ENCODE measurements at places on chromosomes 7 and 10. TPM values are rescaled to one million over a fixed set of nuclear protein-coding genes. Genes with fewer than 3 reads are reported as not detected.

Gene POU6F2
- total RNA-seq, result 0.20 TPM

Gene AOC1
- total RNA-seq, result not detected

Gene HEPACAM2
- not detected for total RNA-seq

Gene TMEM213
- total RNA-seq, result not detected

Gene CEP41
- 27.1 TPM for total RNA-seq

Gene P4HA1
- total RNA-seq, result 47.3 TPM

Gene PNLIPRP2
- not detected for total RNA-seq

Gene TBXAS1
- 3.0 TPM for total RNA-seq

Gene KNDC1
- 0.36 TPM for total RNA-seq

Gene HILPDA
- 27.8 TPM for total RNA-seq

Gene PALS2
- 20.4 TPM for total RNA-seq

Gene LBX1
- total RNA-seq, result not detected

- no peak for DNase-seq
Observed at GRCh38 chr7:118855290-118855689, 630.8 kb downstream of the ANKRD7 start.

- DNase-seq, result no peak
Observed at GRCh38 chr7:80264769-80265495, 130.3 kb downstream of the GNAI1 start.

DNA sequence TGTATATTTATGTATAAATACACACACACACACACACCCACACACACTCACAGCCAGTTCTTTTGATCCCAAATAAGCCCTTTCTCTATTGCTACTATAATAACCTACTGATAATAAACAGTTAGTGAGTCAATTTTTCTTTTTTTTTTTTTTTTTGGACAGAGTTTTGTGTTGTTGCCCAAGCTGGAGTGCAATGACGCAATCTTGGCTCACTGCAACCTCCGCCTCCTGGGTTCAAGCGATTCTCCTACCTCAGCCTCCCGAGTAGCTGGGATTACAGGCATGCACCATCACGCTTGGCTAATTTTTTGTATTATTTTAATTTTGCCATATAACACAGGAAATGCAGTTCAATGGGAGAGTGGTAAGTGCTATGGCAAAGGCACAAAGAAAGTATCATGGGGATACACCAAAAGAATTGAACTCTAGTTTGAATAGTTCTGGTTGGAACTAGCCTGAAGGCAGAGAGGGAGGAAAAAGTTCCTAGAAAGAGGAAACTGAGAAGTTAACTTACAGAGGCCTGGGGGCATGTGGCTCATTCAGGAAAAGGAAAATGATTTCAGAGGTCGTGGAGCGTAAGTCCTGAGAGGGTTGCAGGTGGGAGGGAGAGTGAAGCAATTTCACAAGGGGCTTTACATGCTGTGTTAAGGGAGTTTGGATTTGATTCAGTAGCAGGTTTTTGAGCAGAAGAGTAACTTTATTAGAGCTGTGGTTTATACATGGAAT is 44.4 kb upstream of the JCAD start:
- DNase-seq, result no peak

GRCh38 chr10:69220041-69220451 is at the start of gene HKDC1:
Gene HKDC1, plus strand, starts transcription at chr10:69220332. Its CDS starts 104 bp downstream, at chr10:69220436.
- no peak for DNase-seq

- no peak for DNase-seq
Observed at GRCh38 chr7:129832701-129833227, 120.0 kb downstream of the UBE2H start.

DNA sequence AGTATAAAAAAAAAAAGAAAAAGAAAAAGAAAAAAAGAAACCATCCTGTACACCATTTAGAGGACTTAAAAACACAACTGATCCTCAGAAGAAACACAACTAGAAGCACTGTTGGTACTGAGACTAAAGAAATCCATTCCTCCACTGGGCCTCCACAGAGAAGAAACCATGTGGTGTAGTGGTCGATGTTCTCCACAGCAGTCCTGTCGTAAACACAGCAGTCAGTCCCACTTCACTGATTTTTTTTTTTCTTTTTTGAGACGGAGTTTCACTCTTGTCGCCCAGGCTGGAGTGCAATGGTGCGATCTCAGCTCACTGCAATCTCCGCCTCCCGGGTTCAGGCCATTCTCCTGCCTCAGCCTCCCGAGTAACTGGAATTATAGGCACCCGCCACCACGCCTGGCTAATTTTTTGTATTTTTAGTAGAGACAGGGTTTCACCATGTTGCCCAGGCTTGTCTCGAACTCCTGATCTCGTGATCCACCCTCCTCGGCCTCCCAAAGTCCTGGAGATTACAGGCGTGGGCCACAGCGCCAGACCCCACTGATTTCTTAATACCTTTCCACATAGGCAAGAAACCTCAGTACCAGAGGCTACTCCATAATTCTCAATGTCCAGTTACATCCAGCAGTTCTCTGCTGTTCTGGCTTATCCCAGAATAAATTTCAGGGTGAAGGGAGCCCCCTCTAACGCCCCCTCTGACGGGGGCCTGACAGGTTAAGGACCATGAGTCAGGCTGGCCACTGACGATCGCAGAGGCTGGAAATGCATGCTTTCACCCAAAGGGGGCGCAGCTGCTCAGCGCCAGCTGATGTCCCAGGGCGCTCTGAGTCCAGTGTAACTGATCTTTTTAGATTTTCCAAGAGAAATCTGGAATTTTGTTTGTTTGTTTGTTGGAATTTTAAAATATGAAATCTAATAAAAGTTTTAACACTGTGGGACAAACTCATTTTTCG is 24.8 kb upstream of the FFAR4 start:
- DNase-seq, result no peak

DNA sequence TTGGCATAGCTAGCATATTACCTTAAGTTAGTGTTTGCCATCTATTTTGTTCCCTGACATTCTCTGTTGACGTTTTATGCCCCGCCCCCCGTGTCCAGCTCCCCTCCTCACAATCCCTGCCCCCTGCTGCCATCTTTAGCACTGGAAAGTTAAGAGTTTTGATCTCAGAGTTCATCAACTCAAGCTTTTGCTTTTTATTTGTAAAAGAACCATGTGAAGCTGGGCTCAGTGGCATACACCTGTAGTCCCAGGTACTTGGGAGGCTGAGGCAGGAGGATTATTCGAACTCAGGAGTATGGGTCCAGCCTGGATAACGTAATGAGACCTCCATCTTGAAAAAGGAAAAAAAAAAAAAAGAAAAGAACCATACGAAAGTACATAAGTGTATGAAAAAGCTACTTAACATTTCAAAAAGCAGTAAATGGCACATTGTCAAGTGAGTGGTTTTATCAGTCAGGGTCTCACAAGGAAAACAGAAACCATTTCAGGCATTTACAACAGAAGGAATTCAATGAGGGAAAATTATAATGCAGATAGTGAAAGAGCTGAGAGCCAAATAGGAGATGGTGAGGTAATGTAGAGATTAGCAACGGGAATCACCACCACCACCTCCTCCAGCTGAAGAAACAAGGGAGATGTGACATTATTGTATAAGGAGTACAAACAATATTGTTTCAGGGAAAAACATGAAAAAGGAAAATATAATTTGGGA is 64.9 kb downstream of the MCU start:
- DNase-seq, result no peak

DNA sequence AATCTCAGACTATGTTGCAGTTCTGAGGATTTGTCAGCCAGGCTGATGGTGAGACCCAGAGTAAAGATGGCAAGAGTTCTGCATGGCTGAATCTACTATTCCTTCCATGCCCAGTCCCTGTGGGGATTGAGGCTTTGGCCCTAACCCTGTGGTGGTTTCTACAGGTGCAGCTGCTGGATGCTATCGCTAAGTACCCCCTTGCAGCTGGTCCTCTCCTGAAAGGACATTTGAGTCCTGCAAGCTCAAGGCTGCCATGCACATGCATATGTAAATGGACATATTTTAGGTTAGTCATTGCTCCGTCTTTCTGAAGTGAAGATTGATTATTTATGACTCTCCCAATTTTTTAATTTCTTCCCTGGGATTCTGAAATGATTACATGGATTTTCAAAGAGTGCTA is 1122.2 kb upstream of the CELF2 start:
- no peak for DNase-seq

DNA sequence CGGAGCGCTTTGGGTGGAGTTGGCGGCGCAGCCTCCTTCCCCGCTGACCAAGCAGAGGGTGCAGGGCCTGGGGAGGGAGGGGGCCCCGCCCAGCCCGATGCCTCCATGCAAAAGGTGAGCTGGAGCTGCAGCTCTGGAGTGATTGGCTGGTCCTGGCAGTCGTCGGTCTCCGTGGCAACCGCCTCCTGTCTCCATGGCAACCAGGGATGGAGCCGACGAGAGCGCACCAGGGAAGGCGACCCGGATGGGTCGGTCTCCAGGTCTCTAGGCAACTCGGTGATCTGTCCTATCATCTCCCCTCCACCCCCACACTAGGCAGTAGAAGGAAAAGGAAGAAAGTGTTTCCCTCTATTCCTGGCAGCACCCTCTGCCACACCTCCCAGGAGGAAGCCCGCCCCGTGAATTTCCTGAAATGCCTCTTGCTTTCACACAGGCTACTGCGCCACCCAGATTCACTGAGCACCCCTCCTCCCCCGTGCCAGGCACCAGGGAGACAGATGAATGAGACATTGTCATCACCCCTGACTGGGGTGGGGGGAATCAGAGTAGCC is 647 bp upstream of the NACAD start:
- DNase-seq, result peak; percentile 70

GRCh38 chr7:43904533-43905208 is 1.7 kb downstream of the URGCP start:
- DNase-seq, result no peak

- no peak for DNase-seq
Observed at GRCh38 chr7:157846271-157846670, 509.5 kb downstream of the DNAJB6 start.

GRCh38 chr7:75937958-75938786 is 23.2 kb downstream of the POR start:
- DNase-seq, result no peak

GRCh38 chr10:102935505-102935904 is 17.4 kb downstream of the CNNM2 start:
- no peak for DNase-seq

- no peak for DNase-seq
Observed at GRCh38 chr7:133165001-133165400, 83.1 kb upstream of the CHCHD3 start.

DNA sequence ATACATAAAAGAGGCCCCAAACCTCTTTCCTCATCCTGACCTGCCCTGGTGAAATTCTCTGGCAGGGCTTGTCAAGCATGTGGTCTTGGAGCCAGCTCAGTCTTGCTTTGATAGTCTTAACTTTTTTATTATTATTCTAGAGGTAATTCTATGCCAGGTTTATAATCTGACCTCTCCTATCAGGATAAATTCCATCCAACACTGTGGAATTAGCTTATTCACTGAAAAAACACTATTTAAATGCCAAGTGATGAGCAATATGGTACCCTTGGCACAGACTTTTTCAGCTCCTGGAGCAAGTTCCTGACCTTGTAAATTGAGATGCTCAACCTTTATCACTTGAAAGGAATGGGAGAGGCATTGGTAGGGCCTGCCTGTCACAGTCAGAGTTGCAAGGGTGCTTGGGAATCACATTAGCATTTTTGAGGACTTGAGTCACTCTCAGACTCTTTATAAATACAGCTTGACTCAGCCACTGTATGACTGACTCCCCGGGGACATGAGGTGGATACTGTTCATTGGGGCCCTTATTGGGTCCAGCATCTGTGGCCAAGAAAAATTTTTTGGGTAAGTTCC is at the start of gene CPA4:
Gene CPA4 (plus strand): TSS at position 480 of the 576 bp plus-strand sequence. CDS start 20 bp downstream, at position 500.
- DNase-seq, result no peak

GRCh38 chr10:90859321-90859751 is 1.5 kb upstream of the HTR7 start:
- DNase-seq, result no peak

- no peak for DNase-seq
Observed at GRCh38 chr10:28432210-28432676, 100.7 kb upstream of the WAC start.

- no peak for DNase-seq
Observed at GRCh38 chr10:34139559-34139958, 675.5 kb downstream of the PARD3 start.

DNA sequence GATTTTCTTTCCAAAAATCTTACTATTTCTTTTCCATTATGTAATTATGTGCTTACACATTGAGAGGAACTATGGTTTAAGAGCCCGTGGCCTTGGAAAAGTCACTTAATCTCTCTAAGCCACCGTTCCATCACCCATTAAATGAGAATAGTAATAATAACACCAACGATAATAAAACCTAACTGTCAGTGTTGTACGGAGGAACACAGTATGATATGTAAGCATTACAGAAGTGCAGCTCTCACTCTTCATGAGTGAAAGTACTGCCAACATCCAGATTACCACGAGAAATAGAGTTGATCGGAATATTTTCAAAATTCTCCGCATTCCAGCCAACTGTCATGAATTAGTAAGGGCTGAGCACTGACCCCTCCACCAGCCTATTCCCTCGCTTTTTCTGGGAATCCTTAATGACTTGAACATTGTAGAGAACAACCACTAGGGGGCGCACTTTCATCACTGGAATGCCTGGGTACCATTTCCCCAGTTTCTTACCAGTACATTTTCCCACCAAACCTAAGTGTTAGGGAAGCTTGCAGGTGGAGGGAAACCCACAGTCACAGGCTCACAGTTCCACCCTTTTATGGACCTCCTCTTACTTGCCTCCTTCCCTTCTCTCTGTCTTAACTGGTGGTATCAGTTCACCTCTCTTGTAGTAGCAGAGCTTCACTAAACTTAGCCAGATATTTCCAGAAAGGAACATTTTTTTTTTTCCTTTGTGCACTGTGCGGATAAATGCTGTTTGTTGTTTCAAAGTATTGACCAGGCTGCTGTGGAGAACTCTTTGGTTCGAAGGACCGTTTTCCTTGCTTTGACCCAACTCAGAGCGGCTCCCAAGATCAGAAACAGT is 27.8 kb downstream of the NKX2-3 start:
- no peak for DNase-seq

DNA sequence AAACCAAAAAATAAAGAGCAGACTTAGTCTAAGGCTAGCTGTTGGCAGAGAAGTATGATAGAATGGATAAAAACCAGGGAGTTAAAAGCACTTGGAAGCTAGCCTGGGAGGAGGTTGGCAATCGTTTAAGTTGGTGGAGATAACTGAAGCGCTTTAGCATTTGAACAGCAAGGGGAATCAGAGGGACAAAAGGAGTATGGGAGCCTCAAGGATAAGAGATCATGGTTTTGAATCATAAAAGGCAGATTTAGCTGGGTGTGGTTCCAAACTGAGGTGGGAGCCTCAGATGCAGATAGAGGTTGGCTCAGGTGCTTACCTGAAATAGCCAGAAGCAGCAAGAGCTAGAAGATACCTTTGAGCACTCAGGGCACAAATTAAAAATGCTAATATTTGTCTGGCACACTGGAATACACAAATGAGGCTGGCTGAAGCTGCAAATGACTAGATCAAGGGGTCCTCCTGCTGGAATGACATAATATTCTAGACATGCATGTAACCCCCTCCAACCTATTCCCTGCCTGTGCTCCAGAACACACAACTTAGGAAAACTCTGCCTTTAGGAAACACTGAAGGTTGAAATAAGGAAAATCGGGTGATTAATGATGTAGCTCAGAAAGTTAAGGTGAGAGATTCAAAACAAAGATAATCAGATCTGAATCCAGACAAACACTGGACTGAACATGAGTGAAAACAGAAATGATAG is 372.3 kb upstream of the LRRN3 start:
- no peak for DNase-seq

- no peak for DNase-seq
Observed at GRCh38 chr7:20797462-20798080, 10.9 kb upstream of the SP8 start.

- no peak for DNase-seq
Observed at GRCh38 chr10:62308101-62308500, 39.5 kb upstream of the RTKN2 start.
